Activated CD8-positive, alpha-beta memory T cell treated with anti-CD3 and anti-CD28 coated beads, Interleukin-2, amount 10 ng/mL, durations not matched to agents 7 days and 5 days (primary cell): ENCODE measurements at places on chromosomes 2 and 18. TPM values are rescaled to one million over a fixed set of nuclear protein-coding genes. Genes with fewer than 3 reads are reported as not detected.

The MYL1 gene
- not detected for total RNA-seq

The SERPINE2 gene
- 1.9 TPM for total RNA-seq

The GKN1 gene
- not detected for total RNA-seq

The NPPC gene
- total RNA-seq: not detected

The KCNG2 gene
- total RNA-seq: not detected

DNA sequence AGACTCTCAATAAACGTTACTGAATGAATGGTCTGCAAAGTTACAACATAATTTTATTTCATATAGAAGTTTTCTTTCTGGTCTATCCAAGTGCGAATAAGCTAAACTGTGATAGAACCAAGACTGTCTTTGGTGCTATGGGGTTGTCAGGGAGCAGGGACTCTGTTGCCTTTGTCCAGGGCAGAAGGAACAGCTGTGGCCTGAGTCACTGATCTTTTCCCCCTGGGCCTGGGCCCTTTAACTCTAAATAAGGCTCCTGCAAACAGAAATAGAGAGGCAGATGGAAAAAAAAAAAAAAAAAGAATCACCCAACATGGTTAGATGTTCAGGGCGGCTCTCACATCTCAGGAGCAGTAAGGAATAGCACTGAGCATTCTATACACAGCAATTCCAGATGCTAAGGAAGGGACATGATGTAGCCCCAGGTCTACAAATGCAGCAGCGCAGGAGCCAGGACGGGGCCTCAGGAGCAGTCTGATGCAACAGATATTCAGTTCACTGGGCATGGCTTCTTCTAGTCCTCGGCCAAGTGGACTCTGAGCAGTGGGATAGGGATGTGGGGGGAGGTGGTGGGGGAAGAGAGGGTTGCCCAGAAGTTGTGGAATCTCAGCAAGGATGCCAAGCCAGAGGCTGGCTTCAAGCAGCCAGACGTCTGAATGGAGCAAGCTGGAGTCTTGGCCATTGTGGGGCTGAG, 247.1 kb upstream of the SIX2 start:
- no peak for DNase-seq

GRCh38 chr2:39033980-39034379, 86.9 kb downstream of the SOS1 start:
- DNase-seq: no peak

DNA sequence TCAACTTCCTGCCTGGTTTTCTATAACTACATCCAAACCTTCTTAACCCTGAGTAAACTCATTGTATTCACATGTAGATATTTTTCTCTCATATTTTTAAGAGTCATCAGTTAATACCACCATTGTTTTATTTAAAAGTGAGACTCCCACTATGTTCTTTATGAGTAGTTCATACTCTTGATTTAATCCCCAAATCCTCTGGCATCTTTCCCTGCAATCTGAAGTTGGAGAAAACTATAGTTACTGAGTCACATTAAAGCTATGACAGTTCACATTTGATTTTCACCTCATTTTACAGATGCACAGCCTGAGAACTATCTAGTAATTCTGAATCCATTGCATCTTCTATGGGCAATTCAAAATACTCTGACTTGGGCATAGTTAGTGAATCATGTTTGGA, 1358.7 kb upstream of the NRXN1 start:
- DNase-seq: no peak

GRCh38 chr2:73283545-73284295, 558 bp downstream of the FBXO41 start:
- DNase-seq: peak; percentile 51
